Activated CD4-positive, alpha-beta T cell treated with anti-CD3 and anti-CD28 coated beads, Interleukin-2, amount 50 U/mL, for 1 hour (primary cell): ENCODE measurements at places on chromosomes 6 and 20.

- no peak for DNase-seq
Measured at GRCh38 chr6:74715355-74716085, 490.3 kb downstream of the COL12A1 start.

DNA sequence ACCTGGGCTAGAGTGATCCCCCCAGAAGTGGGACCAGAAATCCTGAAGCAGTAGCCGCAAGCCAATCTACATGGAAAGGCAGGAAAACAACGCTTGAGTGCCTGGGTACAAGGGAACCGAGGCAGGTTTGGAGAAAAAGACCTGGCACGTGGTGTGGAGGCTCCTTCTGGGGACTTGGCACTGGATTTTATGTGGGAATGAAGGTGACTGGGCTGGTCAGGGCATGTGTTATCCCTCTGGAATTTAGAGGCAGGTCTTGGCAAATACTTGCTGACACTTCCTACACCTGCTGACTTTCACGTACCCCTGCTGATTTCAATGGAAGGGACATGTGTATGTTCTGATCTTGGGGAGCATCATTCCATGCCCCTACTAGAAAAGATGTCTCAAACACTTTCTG is 25.0 kb upstream of the FAM217A start:
- DNase-seq, result no peak

DNA sequence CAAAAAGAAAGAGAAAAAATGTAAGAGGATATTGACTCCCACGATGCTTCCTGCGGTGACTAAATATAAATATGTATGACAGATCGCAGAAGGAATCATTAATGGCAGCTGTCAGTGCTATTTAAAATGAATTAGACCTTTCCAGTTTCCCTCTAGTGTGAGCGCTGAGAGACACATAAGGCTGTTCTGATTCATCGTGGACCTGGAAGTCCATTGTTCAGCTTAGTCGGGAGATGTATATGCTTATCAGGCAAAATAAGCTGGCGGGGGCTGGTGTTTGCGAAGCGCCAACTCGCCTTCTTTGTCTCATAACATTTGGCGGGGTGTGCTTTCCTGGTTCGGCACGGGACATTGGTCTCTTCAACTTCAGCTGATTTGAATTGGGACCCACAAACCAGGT is 95.4 kb downstream of the CDH4 start:
- no peak for DNase-seq

DNA sequence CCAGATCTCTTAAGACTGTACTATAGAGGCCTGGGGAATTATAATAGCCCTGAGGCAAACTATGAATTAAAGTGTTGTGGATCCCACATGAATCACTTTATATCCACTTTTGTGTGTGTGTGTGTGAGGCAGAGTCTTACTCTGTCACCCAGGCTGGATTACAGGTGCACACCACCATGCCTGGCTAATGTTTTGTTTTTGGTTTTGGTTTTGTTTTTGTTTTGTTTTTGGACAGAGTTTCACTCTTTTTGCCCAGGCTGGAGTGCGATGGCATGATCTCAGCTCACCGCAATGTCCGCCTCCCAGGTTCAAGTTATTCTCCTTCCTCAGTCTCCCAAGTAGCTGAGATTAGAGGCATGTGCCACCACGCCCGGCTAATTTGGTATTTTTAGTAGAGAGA is 32.2 kb upstream of the MICB start:
- DNase-seq, result no peak
